ENCODE measurements at places on chromosomes 7 and 10. TPM values are rescaled to one million over a fixed set of nuclear protein-coding genes. Genes with fewer than 3 reads are reported as not detected.

The ZFAND2A gene
- 36.5 TPM for total RNA-seq

The OR2A12 gene
- not detected for total RNA-seq

The NPC1L1 gene
- total RNA-seq, result 0.65 TPM

The CYP26C1 gene
- 0.36 TPM for total RNA-seq

The WDFY4 gene
- total RNA-seq, result 7.5 TPM

The TMEM26 gene
- total RNA-seq, result 1.4 TPM

The MRLN gene
- not detected for total RNA-seq

The GPR85 gene
- total RNA-seq, result 0.82 TPM

The CC2D2B gene
- 2.9 TPM for total RNA-seq

The FOXI2 gene
- total RNA-seq, result not detected

The ZNF365 gene
- total RNA-seq, result 0.19 TPM

The C7orf57 gene
- not detected for total RNA-seq

The AKR1C4 gene
- total RNA-seq, result not detected

The SNCG gene
- total RNA-seq, result 219 TPM

The PRF1 gene
- 3.0 TPM for total RNA-seq

The SPDYE2B gene
- total RNA-seq, result not detected

The ENTPD1 gene
- 20.5 TPM for total RNA-seq

The NRCAM gene
- 5.6 TPM for total RNA-seq

The CRYGN gene
- not detected for total RNA-seq

The VKORC1L1 gene
- 123 TPM for total RNA-seq

The LMOD2 gene
- total RNA-seq, result not detected

The SEMA3E gene
- total RNA-seq, result 1.5 TPM
